ENCODE measurements at places on chromosomes 2 and 18.

DNA sequence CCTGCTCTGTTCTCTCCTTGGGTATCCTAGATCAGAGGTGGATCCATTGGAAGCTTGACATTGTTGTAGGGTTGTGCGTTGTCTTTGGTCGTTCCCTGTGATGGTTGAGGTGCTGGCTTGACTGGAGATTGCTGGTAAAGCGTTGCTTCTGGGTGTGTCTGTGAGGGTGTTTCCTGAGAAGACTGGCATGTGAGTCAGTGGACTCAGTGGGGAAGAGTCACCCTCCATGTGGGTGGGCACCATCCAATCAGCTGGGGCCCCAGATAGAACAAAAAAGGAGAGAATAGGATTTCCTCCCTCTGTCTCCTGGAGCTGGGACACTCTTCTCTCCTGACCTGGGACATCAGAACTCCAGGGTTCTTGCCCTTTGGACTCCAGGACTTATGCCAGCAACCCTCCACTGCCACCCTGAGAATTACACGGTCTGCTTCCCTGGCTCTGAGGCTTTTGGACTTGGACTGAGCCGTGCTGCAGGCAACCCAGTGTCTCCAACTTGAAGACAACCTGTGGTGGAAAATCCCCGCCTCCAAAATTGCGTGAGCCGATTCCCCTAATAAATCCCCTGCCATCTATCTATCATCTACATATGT lies 14.8 kb upstream of the REEP1 start:
- no peak for DNase-seq

DNA sequence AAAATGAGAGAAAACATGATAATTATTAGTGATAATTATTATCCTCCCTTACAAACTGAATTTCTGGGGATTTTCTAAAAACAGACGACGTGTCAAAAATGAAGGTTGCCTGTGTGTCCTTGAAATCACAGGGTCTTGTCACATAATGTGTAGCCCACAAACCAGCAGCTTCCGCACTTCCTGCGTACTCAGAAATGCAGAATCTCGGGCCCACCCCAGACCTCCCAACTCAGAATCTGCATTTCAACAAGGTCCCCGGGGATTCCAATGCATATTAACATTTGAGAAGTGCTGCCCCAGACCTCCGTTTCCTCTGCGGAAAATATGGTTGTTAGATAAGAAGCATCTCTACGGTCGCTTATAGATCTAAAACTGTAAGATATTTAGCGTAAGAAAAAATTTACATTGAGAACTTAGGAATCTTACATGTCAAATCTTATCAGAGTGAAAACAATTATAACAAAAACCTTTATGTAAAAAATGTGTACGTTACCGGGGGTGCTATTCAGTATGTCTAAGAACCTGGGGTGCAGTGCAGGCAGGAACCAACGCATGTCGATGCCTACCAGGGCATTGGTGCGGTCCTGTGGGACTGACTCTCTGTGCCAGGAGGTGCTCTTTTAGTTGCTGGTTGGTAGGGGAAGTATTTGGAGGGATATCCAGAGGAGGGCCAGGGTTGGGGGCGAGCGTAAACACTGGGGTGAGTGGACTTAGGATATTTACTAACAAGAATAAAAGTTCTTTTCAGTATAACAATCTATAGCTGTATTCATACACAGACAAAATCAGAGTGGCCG lies 15.2 kb downstream of the CDKL4 start:
- DNase-seq = no peak

DNA sequence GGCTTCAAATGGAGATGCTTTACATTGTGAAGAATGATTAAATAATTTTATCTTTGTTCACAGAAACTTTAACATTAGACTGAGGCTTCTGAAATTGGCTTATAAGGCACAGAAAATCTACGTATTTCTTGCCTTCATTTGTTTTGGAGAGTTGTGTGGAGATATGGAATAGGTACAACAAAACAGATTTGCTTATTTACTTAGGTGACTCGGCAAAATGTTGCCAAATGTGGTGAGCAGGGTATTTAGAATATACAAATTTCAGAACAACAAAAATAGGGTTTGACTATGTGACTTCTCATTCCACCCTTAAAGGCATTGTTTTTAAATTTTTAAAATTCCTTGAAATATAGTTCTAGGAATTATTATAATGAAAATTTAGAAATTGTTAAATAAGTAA lies 134.2 kb downstream of the KCNJ3 start:
- no peak for DNase-seq

DNA sequence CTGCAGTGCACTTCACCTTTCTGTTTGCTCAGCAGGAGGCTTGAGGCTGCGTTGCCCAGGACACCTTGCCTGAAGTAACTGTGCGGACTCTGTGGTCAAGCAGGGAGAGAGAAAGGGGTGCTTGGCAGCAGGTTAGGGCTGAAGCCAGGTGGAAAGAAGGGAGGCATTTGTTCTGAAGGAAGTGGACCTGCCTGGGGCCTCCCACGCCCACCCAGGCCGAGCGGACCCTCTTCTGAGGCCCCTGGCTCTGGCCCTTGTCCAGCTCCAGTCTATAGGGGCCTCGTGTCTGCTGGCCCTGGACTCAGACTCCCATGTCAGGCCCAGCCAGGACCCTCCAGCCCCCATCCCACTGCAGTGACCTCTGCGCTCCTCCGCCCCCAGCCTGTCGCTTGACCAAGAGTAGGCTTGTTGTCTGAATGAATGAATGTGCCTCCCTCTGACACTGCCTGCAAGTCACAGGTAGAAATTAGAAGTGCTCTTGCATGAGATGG lies 2.5 kb downstream of the SNED1 start:
- no peak for DNase-seq

GRCh38 chr2:12797815-12798214 lies 81.1 kb downstream of the TRIB2 start:
- no peak for DNase-seq

GRCh38 chr18:79940814-79941472 lies 10.5 kb downstream of the SLC66A2 start:
- no peak for DNase-seq

DNA sequence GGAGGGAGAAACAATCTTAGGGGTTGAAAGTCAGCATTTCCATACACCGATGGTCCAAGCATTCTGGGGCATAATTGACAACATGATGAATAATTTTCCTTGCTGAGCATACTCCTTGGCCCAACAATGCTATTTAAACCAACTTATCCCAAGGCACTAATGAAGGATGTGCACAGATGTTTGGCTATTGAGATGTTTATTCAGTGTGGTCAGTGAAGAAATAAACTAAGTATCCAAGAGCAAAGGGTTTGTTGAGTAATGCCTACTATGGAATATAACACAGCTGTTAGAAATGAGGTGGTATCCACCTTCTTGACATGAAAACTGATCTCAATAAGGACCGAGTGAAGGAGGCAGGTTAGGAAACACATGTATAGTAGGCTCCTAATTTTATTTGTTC lies 53.9 kb upstream of the RAB6D start:
- no peak for DNase-seq

GRCh38 chr2:115572746-115573145 lies 1130.3 kb downstream of the DPP10 start:
- no peak for DNase-seq

- no peak for DNase-seq
Observed at GRCh38 chr2:23601301-23601965, 216.5 kb downstream of the KLHL29 start.

DNA sequence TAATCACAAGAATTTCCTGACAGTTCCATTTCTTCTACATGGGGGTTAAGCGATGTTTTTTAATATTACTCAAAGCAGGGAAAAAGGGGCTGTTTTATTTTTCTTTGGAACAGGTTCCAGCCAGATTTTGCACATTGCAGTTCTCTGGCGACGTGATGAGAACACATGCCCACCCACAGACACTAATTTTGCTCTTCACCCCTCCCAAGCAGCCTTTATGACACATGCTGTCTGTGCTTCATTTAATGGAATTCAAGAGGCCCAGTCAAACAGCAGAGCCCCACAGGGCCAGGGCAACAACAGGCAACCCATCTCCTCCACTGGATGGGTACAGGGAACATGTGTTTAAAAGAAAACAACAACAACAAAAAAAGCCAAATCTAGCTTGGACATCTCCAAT lies 70.8 kb downstream of the SPRED2 start:
- DNase-seq = no peak

- no peak for DNase-seq
Observed at GRCh38 chr2:47899915-47900816, 6.1 kb downstream of the FBXO11 start.

GRCh38 chr2:237322564-237322963 lies 91.4 kb downstream of the COL6A3 start:
- no peak for DNase-seq

- DNase-seq = no peak
Observed at GRCh38 chr2:42424033-42424432, 63.0 kb upstream of the COX7A2L start.

- no peak for DNase-seq
Observed at GRCh38 chr2:143545949-143546255, 416.7 kb downstream of the ARHGAP15 start.

GRCh38 chr2:74924463-74925265 lies 33.8 kb upstream of the POLE4 start:
- DNase-seq = no peak

- no peak for DNase-seq
Observed at GRCh38 chr18:5744659-5745058, 150.7 kb downstream of the TMEM200C start.

DNA sequence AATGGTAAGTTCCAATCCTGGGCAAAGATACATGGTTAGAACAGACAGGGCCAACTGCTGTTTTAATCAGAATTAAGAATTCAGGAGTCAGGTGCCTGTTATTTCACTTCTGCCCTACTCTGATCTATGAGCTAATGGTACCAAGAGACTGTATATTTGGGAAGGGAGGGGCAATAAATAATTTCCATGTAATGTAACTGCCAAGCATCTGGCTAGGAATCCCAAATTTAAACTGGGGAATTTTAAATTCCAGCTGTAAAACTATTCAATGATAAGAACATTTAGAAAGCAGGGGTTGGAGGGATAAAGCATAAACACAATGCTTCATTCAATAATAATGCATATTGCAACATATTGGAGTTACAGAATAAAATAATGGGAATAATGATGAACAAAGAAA lies 49.7 kb downstream of the SCN7A start:
- no peak for DNase-seq

GRCh38 chr2:233163486-233164103 lies 87.9 kb upstream of the ATG16L1 start:
- DNase-seq = no peak

- DNase-seq = no peak
Observed at GRCh38 chr2:217944923-217945322, 57.9 kb downstream of the TNS1 start.

GRCh38 chr2:70768590-70769085 lies 638 bp upstream of the ADD2 start:
- DNase-seq = no peak

- no peak for DNase-seq
Observed at GRCh38 chr2:238075397-238075796, 14.6 kb downstream of the SCLY start.

- DNase-seq = no peak
Observed at GRCh38 chr2:199509403-199509802, 51.7 kb upstream of the SATB2 start.

DNA sequence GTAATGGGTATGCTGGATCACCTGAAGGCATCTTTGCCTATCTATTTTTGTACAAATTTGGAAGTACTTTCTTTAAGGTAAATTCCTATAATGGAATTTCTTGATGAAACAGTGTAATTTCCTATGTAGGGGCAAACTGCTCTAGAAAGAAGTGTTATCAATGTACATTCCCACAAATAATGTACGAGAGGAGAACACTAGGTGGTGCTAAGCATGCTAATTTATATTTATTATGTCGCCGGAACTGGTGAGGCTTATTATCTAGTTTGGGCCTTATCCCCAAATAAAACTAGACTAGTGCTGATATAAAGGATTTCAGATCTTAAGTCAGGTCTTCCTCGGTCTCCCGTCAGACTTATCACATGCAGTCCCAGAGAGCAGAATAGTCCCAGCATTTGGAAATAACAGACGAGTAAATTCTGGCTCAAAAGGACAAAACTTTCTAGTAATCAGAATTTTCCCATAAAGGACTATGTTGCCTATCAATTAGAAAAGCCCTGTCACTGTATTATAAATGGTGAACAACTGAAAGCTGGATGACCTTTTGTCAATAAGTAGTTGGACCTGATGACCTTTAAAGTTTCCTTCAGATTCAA lies 86.9 kb upstream of the RBBP8 start:
- no peak for DNase-seq

DNA sequence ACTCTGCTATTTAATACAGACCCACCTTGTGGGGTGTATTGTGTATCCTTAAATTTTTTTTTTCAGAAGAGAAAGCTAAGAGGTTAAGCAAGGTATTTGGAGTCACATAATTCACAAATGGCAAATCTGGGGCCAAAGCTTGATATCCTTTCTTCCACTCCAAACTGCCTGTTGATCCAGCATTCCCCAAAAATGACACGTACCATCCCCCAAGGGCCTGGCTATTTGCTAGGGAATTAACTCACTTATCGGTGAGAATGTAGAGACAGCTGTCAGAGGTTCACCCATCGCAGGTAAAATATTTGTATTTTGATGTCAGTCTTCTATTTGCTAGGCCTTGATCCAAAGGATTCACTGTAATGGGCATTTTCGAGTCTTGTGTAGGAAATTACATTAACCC lies 103.6 kb upstream of the FZD7 start:
- no peak for DNase-seq

DNA sequence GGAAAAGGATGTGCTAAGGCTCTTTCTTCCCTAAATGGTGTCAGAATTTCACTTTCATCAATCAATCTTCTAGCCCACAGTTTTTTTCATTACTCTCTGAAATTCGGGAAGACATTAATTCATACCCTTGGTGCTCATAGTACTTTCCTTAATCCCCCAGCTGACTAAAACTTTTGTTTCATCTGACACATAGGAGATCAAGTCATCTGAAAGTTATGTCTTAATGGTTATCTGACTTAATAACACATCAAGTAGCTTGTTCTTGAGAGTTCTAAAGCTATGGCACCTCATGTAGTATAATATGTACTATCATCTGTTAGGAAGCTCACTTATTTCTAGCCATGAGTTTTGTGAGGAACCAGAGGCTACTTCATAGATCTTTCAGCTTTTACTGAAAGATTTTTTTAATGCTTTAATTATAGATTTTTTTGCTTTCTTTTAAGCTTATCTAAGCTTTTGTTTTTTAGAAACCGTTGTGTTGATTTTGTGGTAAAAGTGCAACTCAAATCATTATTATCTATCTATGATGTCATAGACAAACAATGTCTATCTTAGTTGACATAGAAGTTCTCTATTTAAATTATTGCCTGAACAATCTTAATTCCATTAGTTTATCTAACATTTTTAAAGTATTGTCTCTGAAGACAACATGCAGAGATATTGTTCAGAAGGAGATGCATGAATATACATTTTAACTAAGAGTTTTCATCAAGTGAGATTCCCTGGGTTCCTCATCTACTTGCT lies 93.6 kb upstream of the UBXN4 start:
- no peak for DNase-seq

- DNase-seq = no peak
Observed at GRCh38 chr18:9433671-9434121, 41.6 kb upstream of the RALBP1 start.

DNA sequence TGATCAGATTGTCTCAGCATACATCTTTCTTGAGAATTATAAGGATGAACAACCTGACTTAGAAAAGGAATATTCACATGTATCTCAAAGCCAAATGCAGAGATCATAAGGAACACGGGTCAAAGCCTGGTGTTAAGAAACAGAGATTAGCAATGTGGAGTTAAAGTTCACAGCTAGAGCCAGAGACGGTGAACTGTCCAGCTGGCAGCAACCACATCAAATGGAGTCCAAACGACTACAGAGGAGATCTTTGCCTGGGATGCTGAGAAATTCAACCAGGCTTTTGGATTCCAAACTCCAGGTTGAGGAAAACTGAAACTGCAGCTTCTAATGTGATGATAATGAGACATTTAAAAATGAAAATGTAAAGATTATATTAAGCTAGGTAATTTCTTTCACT lies 939.9 kb upstream of the NXPH2 start:
- DNase-seq = no peak
